Tracheal epithelial cell (primary cell): ENCODE measurements at places on chromosomes 3 and 15. TPM values are rescaled to one million over a fixed set of nuclear protein-coding genes. Genes with fewer than 3 reads are reported as not detected.

The DNAJC17 gene
- total RNA-seq: 22.8 and 28.4 TPM in 2 replicates

The UBE2E1 gene
- total RNA-seq: 124 and 148 TPM in 2 replicates

The HHATL gene
- not detected in 2 replicates for total RNA-seq

The IL17RE gene
- 2.6 and 2.7 TPM in 2 replicates for total RNA-seq

The GABRA5 gene
- not detected in 2 replicates for total RNA-seq

The ZBBX gene
- total RNA-seq: 0.21 and 0.48 TPM in 2 replicates

The MRPL46 gene
- 11.3 and 15.8 TPM in 2 replicates for total RNA-seq

The GOLGA8T gene
- total RNA-seq: not detected in 2 replicates
